ENCODE measurements at places on chromosomes 4 and X.

GRCh38 chr4:139441029-139441428 lies 12.9 kb upstream of the RAB33B start:
- no peak for DNase-seq

DNA sequence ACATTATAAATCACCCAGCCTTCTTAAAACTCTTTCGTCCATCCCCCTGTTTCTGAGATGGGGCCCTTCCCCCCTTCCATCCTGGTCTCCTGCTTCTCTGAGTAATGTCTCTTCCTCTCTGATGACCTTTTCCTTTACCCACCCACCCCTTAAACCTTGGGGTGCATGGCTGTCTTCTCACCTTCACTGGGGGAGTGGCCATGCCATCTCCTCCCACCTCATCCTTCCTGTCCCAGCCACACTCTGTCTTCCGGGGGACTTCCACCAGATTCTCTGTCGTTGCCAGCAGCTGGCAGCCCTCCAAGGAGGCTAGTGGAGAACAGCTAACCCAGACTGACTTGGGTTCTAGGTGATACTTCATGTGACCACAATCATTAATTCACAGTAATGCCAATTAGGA lies 83.2 kb upstream of the SCML1 start:
- DNase-seq = no peak

DNA sequence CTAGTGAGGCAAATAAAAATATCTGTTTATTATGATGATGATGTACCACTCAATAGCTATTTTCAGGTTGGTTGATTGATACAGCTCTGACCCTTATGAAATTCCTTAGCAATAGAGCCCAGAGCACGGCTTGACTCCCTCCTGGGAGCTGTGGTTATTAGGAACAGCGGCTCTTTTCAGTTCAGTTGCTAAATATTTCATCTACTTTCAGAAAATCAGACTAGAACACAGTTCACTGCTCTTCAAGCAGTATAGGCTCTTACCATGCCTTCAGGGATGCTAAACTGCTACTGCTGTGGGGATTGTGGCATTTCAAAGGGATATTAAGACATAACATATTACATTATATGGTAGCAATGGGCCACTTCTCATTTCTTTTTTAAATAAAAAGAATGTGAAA lies 218.8 kb downstream of the SNCA start:
- DNase-seq = no peak

GRCh38 chr4:780716-781492 lies 45.0 kb downstream of the CPLX1 start:
- DNase-seq = no peak

DNA sequence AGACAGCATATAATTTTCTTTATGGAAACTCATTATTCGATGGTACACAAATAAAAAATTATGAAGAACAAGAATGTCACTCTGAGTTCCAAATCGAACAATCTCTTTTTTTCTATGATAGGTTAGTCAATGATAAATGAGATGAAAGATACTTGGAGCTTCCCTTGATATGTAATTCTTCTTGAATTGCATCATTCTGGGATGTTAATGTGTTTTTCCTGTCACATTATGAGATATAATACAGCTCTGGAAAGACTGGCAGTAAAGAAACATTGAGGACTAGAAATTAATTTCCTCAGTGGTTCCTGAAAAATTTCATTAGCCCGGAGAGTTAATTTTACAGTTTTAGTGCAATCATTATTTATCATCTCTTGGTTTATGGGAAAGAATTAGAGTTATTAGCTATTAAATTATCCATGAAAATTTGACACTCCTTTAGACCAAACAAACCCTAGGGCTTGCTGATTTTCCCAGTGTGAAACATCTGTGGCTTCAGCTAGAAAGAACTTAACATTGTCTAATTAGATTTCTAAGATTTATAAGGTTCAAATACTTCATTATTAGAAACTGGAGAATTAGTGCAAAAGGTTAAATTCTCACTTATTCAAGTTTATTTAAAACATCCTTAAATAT lies 1546.6 kb upstream of the TENM3 start:
- DNase-seq = no peak

DNA sequence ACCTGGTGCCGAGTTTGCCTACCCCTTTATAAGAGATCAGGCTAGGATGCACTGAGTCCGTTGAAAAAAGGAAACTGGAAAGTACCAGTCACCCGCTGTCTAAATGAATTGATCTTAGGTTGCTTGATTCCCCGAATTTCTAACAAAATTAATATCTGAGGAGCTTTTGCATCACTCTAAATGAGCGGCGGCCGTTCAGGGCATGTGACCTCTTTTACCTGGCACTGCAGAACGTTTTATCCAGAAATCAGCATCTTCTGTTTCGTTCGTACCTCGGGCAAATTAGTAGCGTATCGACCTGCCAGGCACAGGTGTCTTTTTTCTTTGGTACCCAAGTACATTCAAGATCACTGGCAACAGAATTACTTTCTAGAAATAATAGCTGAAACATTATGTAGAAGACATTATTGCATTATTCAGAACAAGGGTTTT lies 876 bp downstream of the KLHL2 start:
- DNase-seq = no peak

- no peak for DNase-seq
Observed at GRCh38 chr4:12041828-12042227, 613.1 kb upstream of the HS3ST1 start.

GRCh38 chr4:24328711-24329110 lies 255.6 kb downstream of the DHX15 start:
- no peak for DNase-seq

GRCh38 chr4:87851332-87851731 lies 18.6 kb downstream of the MEPE start:
- no peak for DNase-seq

- no peak for DNase-seq
Observed at GRCh38 chrX:39674490-39675161, 423.1 kb downstream of the BCOR start.

DNA sequence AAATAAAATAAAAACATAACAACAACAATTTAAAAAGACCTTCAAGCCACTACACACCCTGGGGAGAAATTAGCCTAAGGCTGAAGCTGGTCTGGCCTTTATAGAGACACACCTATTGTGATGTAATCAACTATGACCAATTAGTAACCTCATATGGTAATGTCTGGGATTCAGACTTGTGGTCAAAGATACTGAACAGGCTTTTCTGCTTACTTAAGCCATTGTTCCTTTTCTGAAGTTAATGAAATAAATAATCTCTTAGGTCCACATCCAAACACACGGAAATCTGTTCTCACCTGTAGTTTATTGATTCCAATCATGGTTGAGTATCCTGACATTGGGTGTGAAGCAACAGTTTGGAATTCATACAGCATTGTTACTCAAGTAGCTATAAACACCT lies 152.5 kb downstream of the PLS3 start:
- DNase-seq = no peak

GRCh38 chr4:48727666-48728459 lies 52.2 kb downstream of the FRYL start:
- DNase-seq = no peak
